Tracheal epithelial cell (primary cell): ENCODE measurements at places on chromosomes 3 and 15. TPM values are rescaled to one million over a fixed set of nuclear protein-coding genes. Genes with fewer than 3 reads are reported as not detected.

ATP13A5 gene
- total RNA-seq, result not detected in 2 replicates

PLCL2 gene
- total RNA-seq, result 1.3 and 3.6 TPM in 2 replicates

ITIH1 gene
- total RNA-seq, result not detected in 2 replicates

RTP3 gene
- not detected in 2 replicates for total RNA-seq

EOMES gene
- not detected in 2 replicates for total RNA-seq
